GM12878 (cell line): ENCODE measurements at places on chromosomes 6 and 20. TPM values are rescaled to one million over a fixed set of nuclear protein-coding genes. Genes with fewer than 3 reads are reported as not detected.

The PROKR2 gene
- total RNA-seq, result not detected in 2 replicates

The CAGE1 gene
- total RNA-seq, result 0.08 and 0.21 TPM in 2 replicates

The EPB41L1 gene
- 0.36 and 0.40 TPM in 2 replicates for total RNA-seq

The CST2 gene
- not detected in 2 replicates for total RNA-seq

The SIRT5 gene
- total RNA-seq, result 7.8 and 8.3 TPM in 2 replicates

The COX7A2 gene
- 384 and 403 TPM in 2 replicates for total RNA-seq

The CYP24A1 gene
- 0.69 TPM in 1 of 2 replicates, not detected in the other for total RNA-seq

DNA sequence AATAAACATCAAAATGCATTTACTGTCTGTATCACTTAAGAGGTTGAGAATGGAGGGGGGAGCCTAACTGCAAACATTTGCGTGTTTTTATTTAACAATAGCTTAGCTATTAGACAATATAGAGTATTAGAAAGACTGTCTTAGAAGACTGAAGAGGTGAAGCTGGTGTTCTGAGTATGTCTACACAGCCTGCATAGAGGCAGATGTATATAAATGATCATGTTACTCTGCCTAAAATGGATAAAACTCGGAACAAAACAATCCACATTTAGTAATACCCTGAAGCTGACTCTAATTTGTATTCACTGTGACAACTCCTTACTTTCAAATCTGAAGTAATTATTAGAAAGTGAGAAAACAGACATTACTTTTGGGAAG is 181.9 kb downstream of the GMPR start:
- no peak for DNase-seq

- no peak for DNase-seq
Observed at GRCh38 chr6:17866876-17867444, 120.5 kb downstream of the KIF13A start.

DNA sequence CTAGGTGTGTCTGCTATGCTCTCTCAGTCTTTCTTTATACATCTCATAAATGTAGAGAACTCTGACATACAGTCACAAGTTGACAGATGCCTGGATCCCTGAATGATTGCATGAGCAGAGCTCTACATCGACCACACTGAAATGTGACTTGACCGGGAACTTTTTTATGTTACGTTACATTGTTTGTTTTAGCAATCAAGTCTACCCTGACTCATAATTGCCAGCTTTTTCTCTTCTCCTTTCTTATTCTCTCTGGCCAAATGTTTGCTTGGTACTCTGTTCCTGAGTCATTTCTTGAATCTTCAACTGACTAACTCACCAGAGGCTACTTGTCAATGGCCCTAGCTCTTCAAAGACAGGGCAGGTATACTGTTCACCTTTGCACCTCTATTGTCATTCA is 213.6 kb upstream of the DTNBP1 start:
- peak; percentile 78 for DNase-seq

GRCh38 chr20:25407311-25408169 is at the start of gene GINS1:
TSS of gene GINS1 (plus strand) at chr20:25407673. CDS start at chr20:25407821, 148 bp downstream.
- peak; percentile 65 for DNase-seq

DNA sequence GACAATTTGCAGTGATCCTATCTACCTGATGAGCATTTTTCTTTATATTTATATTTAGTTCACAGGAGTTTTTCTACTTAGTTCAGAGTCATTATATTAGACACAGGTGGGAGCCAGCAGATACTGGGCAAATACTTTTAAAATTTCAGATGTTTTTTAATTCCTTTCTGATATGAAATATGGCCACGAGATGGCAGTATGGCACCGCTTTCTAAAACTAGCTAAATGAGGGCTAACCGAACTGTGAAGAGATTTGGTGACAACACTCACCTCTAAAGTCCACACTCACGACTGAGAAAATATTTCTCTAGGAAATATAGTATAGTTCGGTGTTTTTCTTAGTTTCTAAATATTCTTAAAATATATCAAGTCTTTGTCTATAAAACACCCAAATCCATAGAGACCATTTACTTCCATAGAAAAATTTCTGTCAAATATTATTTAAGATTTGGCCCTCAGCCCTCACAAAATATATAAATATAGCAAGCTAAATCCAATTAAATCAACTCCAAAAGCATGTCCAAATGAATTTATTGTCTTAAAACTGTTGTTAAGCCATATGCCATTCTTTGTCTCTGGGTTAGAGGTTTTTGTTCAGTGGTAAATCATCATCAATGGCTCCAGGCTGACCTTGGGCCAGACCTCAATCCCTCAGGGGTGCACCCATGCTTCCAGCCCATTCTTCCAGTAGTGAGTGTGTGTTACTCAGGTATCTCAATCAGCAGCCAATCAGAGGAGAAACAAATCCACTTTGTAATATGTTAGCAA is 63.6 kb downstream of the HUS1B start:
- DNase-seq, result peak; percentile 13

GRCh38 chr6:105994118-105994590 is 92.0 kb upstream of the PRDM1 start:
- DNase-seq, result no peak
